Fibroblast of skin of right quadriceps (primary cell): ENCODE measurements at places on chromosomes 7 and 10.

DNA sequence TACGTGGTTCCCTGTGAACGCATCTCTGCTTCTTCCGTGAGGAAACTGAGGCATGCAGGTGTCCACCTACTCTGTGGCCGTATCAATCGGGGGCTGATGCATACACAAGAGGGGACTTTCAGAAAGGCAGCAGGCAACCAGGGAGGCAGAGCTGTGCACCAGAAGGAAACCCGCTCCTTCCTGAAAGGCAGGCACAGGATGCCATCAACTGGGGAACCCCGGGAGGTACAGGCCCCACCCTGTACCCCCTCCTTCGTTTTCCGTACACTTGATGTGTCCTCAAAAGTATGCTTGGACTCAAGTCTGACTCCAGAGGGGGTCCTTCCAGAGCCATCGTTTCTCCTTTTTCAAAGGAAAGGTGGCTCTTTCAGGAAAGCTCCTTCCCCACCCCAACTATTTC lies 59.5 kb downstream of the ASB13 start:
- no peak for DNase-seq

- peak; percentile 24 for DNase-seq
Measured at GRCh38 chr10:27527666-27528295, 23.7 kb downstream of the RAB18 start.

GRCh38 chr10:75191821-75192568 lies 18.6 kb upstream of the VDAC2 start:
- DNase-seq, result peak; percentile 86

DNA sequence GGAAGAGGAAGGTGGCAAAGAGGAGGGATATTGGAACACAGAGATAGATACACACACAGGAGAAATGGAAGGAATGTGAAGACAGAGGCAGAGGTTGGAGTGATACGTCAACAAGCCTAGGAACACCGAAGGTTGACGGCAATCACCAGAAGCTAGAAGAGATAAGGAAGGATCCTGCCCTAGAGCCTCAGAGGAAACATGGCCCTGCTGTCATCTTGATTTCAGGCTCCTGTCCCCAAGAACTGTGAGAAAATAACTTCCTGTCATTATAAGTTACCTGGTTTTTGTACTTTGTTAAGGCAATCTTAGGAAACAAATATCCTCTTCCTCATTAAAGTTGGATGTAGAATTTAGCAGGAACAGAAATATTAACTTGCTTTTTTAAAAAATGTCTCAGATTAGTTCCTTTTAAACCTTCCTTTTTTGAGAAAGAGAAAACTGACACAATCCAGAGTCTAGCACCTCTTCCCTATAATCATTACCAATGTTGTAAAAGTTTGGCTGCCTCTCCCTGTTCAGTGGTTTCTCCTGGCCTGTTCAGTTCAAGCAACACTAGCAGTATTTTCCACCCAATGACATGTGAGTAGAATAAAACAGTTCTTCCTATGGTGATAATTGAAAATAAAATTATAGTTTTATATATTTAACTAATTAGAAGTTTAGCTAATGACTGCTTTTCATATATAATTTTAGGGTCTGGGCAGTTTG lies 28.8 kb upstream of the GNAI1 start:
- no peak for DNase-seq

- DNase-seq, result no peak
Measured at GRCh38 chr7:27678617-27679260, 16.1 kb upstream of the HIBADH start.

GRCh38 chr7:88121335-88121734 lies 98.5 kb downstream of the SRI start:
- no peak for DNase-seq

GRCh38 chr7:148584154-148584827 lies 6.3 kb upstream of the C7orf33 start:
- no peak for DNase-seq

GRCh38 chr7:159209429-159209828 lies 64.8 kb upstream of the VIPR2 start:
- no peak for DNase-seq

- DNase-seq, result no peak
Measured at GRCh38 chr7:28067171-28067570, 113.4 kb downstream of the JAZF1 start.

DNA sequence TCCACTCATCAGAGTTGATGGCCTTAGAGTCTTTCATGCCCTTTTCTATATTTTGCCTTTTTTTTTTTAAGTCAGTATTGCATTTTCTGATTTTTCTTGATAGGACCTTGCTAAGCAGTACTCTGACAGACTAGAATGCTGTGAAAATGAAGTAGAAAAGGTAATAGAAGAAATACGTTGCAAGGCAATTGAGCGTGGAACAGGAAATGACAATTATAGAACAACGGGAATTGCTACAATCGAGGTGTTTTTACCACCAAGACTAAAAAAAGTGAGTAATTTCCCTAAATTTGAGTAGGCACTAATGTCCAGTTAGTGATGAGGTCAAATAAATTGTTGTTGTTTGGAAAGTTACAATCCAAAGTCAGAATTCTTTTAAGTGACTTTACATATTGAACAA lies 7.4 kb downstream of the NUB1 start:
- no peak for DNase-seq

DNA sequence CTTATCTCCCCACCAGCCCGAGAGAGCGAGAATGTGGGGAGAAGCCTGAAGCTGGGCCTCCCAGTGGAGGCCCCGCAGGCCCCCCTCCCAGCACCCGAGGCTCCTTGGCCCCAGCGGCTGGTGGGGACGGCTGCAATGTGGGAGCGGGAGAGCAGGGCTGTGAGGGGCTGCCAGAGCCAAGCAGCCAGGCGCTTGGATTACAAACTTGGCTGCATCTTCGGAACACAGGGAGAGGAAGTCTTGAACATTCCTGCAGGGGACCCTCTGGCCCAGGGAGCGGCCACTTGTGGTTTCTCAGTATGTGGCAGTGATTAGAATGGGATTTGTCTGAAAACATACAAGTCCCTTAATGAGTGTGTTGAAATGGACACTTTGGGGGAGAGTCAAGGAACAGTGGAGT lies 23.2 kb downstream of the ELN start:
- DNase-seq, result peak; percentile 35

GRCh38 chr7:51592842-51593599 lies 276.4 kb upstream of the COBL start:
- no peak for DNase-seq
